ENCODE measurements at places on chromosomes 6 and 20. TPM values are rescaled to one million over a fixed set of nuclear protein-coding genes. Genes with fewer than 3 reads are reported as not detected.
A peak's percentile ranks its signal among the peaks of the same experiment; 100 is the strongest.

- DNase-seq: no peak
Observed at GRCh38 chr20:1371830-1372539, 20.9 kb downstream of the FKBP1A start.

Gene CRISP1
- not detected for total RNA-seq

- DNase-seq: no peak
Observed at GRCh38 chr6:159461998-159462397, 231.0 kb downstream of the SOD2 start.

DNA sequence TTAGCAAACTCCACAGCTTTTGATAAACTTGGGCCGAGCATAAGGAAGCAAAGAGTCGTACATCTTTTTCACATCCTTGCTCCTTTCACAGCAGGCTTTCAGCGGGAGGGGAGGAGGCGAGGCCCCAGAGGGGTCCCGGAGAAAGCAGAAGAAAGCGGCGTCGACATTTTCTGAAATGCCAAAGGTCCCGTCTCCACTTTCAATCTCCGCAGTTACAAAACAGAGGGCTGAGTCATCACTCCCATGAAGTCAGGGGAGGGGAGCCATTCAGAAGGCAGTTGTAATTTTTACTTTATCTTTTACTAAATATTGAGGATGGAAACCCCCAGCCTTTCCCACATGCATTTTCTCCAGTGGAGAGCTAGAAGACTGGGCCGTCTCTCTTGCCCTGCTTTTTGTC, 174.2 kb upstream of the THBS2 start:
- DNase-seq: no peak

Gene DNPH1
- total RNA-seq: 59.8 TPM

Gene TRIM40
- total RNA-seq: not detected

- DNase-seq: peak; percentile 42
Observed at GRCh38 chr6:28142446-28142845, 763 bp downstream of the ZKSCAN8 start.

DNA sequence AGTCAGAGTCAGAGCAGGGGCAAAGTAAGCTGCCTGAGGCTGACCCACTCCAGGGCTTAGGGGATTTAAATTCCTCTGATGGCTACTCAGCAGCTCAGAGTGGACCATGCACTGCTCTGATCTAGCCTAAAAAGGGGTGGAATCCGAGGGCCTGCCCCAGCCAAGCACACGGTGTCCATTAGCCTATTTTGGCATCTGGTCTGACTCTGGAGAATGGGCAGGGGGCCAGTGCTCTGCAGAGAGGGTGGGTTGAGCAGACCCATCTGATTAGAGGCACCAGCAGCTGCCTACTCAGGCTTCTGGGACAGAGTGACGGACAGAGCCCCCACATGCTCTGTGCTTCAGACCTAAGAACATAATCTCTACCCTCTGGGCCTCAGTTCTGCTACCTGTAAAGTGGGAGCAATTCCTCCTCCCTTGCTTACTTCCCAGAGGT, 25.9 kb upstream of the TGM2 start:
- no peak for DNase-seq

Gene PLEKHG1
- 11.1 TPM for total RNA-seq

GRCh38 chr6:68880050-68880813, 245.2 kb downstream of the ADGRB3 start:
- DNase-seq: no peak

Gene PRPF6
- total RNA-seq: 39.4 TPM

Gene NRN1
- total RNA-seq: 0.20 TPM

Gene FKBP1C
- total RNA-seq: 0.64 TPM

GRCh38 chr6:39451831-39452230, 129.3 kb upstream of the KCNK16 start:
- peak; percentile 37 for DNase-seq

DNA sequence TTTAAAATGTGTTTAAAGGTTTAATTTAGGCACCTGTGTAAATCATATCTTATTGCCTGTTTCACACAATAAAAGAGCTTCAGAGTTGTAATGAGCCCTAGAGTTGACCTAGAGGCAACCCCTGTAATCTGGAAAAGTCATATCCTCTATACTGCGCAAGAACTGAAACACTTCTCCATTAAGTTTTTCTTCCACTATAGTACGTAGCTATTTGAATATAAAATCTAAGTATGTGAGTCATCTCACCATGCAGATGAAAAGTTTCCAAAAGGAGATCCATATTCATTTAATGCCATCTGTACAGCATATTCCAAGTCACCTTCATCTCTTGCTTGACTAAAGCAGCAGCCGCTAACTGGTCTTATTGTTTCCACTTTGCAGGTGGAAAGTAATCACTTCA, 26.0 kb upstream of the TAAR1 start:
- no peak for DNase-seq

DNA sequence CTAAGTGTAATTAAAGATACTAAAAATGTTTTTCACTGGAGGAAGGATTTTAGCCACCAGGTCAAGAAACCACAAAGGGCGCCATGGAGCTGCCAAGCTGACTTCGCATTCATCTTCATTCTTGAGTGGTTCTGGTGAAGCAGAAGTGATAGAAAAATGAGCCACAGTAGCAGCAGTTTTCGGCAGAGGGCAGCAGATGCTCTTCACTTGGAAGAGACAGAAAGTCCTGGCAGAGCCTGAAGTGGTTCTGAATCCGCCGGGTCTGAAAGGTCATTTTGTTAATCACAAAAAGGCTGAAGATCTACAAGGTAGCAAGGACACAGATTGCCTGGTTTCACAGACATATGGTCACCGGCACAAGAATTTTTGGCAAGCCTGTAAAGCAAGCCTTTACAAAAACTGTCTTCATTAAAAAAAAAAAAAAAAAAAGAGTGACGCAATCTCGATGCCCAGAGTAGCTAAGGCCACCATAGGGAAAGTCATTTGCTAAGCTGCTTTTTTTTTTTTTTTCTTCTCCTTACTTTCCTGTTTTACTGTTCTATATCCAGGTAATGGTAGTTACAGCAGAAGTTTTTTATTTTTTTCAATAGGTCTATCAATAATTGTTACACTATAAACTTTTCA, 345.1 kb upstream of the AGPAT4 start:
- DNase-seq: peak; percentile 6

- no peak for DNase-seq
Observed at GRCh38 chr6:15429141-15430110, 183.6 kb downstream of the JARID2 start.

- no peak for DNase-seq
Observed at GRCh38 chr6:112941613-112942012, 594.5 kb downstream of the RFPL4B start.

Gene OPRM1
- total RNA-seq: not detected

DNA sequence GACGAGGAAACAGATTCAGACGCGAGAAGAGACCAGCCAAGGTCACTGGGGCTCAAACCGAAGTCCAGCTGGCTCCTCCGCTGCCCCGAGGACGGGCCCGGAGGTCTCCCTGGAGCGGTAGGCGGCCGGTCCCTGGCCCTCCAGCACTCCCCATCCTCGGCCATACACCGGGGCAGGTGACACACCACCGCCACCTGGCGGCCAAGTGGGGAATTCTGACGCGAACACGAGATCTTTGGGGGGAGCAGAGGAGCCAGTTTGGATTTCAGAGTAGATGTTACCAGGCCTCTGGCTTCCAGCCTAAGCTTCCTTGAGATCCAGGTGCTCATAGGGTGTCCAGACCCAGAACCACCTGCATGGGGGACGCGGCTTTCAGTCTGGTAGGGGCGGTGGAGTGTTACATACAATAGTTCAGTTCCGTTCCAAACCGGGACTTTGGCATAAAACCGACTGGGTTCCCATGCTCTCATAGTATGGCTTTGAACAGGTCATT, 16.1 kb downstream of the BPIFB1 start:
- peak; percentile 76 for DNase-seq

DNA sequence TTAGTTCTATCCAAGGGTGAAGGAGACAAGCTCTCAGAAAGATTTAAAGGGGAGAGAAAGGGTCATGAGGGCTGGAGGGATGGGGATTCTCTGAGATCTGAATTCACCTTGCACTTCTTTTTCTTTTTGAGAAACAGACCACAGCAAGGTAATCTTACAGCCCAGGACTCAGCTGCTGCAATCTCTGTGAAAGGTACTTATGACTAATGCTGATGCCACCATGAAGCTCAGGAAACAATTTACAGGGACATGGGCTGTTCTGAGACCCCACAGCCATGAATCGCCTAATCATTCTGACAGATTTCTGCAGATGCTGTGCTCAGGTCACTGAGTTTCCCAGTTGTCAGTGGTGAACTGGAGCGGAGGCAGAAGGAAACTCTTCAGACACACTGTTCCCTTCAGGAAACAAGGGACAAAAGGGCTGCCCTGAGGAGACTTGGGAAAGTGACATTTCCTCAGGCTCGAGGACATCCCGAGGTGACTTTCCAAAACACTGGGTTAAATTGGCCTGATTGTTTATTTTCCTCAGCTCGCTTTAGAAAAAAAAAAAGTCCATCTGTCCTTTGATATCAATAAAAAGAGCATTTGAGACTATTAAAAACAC, 103.8 kb upstream of the PLCB4 start:
- no peak for DNase-seq

GRCh38 chr6:10268111-10268510, 146.8 kb downstream of the TFAP2A start:
- no peak for DNase-seq

GRCh38 chr6:18242062-18242851, 22.1 kb downstream of the DEK start:
- DNase-seq: no peak

DNA sequence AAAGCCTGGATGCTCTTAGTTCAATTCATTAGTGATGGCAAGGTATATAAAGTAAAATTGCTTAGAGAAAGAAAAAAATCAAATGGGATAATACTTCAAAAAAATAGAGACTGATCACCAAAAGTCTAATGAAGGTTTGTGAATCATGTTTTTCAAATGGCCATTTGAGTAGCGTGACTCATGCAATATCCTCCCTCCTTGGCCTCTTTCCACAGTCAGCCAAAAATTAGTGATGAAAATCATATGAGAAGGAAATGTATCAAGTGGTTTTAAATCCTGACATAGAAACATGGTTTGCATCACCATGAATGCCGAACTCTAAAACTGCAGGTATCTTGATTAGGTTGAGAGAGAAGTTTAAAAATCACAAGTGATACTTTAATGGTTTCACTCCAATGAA, 1.2 kb upstream of the COL19A1 start:
- no peak for DNase-seq

DNA sequence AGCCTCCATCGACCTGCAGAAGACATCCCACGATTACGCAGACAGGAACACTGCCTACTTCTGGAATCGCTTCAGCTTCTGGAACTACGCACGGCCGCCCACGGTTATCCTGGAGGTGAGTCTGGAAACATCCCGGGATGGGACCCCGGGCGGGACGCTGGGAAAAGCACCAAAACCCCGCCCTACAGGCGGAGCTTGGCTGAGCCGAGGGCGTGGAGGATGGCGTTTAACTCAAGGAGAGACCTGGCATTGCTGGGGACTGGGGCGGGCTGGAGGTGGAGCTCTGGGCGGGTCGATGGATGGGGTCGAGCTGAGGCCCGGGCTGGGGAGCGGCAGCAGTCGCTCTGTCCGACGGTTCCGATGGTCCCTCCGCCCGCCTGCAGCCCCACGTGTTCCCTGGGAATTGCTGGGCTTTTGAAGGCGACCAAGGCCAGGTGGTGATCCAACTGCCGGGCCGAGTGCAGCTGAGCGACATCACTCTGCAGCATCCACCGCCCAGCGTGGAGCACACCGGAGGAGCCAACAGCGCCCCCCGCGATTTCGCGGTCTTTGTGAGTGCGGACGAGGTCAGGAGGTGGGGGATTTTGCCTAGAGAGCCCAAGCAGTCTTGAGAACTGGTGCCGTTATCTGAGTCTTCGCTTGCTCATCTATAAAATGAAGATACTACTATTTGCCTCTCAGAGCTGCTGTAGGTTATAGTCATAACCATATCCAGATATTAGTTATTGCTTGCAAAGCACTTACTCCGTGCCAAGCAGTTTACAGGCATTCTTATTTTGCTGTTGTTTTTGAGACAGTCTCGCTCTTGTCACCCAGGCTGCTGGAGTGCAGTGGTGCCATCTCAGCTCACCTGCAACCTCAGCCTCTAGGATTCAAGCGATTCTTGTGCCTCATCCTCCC, 3.8 kb downstream of the SPAG4 start:
- DNase-seq: peak; percentile 88

- DNase-seq: peak; percentile 39
Observed at GRCh38 chr6:82363428-82364086, at the start of gene TPBG. TSS of gene TPBG (plus strand) at chr6:82363817. CDS start at chr6:82364962, 1,145 bp downstream.

Gene CD109
- 6.7 TPM for total RNA-seq

- DNase-seq: no peak
Observed at GRCh38 chr6:34144581-34145160, 1.2 kb downstream of the GRM4 start.

Gene MUCL3
- total RNA-seq: not detected

DNA sequence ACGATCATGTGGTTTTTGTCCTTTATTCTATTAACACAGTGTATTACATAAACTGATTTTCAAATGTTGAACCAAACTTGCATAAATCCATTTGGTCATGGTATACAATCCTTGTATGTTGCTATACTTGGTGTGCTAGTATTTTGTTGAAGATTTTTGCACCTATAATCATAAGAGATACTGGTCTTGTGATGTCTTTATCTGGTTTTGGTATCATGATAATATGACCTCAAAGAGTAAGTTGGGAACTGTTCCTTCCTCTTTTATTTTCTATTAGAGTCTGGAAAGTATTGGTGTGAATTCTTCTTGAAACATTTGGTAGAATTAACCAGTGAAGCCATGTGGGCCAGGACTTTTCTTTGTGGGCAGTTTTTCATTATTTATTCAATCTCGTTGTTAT, 65.3 kb downstream of the TRPC4AP start:
- DNase-seq: no peak

DNA sequence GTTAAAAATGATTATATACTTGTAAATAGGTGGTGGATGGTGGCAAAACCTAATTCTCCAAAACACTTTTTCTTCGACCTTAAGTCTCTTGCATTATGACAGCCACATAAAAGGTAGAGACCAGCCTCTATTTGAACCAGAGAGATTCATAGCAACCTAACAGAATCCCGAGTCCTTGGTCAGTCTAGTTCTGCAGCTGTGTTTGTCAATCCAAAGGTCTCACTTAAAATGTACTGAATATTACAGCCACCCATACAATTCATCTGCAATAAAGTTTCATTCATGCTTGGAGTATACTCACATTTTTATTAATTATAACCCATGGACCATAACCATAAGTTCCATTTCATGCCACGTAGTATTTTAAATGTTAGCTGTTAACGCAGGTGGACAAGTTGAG, 87.2 kb downstream of the EPM2A start:
- DNase-seq: no peak

Gene BPHL
- total RNA-seq: 6.9 TPM

Data from activated naive CD4-positive, alpha-beta T cell treated with anti-CD3 and anti-CD28 coated beads for 36 hours (primary cell).